SK-N-SH (cell line): ENCODE measurements at places on chromosomes 6 and 20. TPM values are rescaled to one million over a fixed set of nuclear protein-coding genes. Genes with fewer than 3 reads are reported as not detected.

Gene HLA-G
- not detected in 2 replicates for polyA plus RNA-seq

Gene VSX1
- polyA plus RNA-seq = not detected in 2 replicates

Gene KCNQ2
- 3.9 and 8.3 TPM in 2 replicates for polyA plus RNA-seq

Gene PPIL6
- polyA plus RNA-seq = 1.1 and 1.9 TPM in 2 replicates

Gene HMGCLL1
- polyA plus RNA-seq = 0.05 TPM in 1 of 2 replicates, not detected in the other

Gene BACH2
- polyA plus RNA-seq = 0.46 and 0.50 TPM in 2 replicates

GRCh38 chr6:137357263-137357947, 136.8 kb downstream of the OLIG3 start:
- DNase-seq = no peak

DNA sequence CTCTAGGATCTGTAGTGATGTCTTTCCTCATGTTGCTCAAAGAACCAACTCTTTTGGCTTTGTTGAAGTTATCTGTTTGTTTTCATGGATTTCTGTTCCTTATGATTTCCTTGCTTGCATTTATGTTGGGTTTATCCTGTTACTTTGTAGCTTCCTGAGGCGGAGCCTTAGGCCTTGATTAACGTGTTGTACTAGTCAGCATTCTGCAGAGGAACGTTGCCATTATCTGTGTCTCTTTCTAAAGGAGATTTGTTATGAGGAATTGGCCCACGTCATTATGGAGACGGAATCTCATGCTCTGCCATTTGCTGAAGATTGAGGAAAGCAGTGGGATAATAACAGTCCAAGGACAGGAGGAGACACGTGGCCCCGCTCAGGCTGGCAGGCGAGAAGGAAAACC, 29.9 kb downstream of the UCKL1 start:
- no peak for DNase-seq

GRCh38 chr6:167710363-167710920, 116.3 kb upstream of the AFDN start:
- DNase-seq = peak; percentile 18

DNA sequence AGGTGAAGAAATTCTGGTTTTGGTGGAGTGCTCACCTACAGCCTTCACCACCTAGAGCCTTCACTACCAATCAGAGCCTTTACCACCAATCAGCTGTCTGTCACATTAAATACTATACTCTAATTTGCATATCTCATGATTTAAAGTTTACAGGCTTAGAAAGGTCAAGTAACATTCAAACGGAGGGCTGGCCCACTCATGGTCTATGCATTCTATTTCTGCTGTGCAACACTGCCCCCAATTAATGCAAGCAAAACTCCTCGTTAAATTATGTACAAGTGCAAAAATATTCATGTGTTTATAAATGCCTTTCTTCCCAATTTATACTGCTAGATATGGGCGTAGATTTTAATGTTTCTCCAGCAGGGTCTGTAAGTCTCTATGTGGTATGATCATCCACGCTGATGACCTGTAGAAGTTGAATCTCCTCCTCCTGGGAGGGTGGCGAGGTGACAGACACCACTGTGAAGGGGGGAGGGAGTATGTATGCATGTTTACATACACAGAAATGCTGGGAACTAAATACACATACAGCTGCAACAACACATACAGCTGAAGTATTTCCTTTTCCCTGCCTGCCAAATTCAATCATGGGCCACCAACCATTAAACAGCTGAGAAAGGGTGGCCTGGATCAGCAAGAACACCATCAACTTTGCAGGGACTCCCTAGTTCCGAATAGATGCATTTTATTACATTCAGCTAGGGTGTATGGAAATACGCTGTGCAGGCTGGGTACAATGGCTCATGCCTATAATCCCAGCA, 13.1 kb downstream of the RRAGD start:
- no peak for DNase-seq

GRCh38 chr6:24749297-24749696, 25.4 kb upstream of the GMNN start:
- DNase-seq = no peak

DNA sequence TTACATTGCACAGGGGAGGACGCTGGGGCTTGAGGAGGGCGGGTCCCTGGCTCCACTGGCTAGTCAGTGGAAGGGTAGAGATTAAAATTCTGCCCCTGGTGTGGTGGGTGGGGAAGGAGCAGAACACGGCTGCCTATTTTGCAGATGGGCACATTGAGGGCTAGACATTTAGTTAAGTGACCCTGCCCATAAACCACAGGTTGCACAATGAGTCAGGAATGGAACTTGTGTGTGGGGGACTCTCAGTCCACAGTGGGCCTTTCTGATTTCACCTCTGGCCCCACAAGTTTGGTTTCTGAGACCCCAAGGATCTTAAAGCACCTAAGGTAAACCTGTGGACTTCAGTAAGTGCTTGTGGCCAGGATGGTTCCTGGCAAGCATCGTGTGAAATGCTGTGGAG, 22.0 kb upstream of the CCDC167 start:
- DNase-seq = no peak

DNA sequence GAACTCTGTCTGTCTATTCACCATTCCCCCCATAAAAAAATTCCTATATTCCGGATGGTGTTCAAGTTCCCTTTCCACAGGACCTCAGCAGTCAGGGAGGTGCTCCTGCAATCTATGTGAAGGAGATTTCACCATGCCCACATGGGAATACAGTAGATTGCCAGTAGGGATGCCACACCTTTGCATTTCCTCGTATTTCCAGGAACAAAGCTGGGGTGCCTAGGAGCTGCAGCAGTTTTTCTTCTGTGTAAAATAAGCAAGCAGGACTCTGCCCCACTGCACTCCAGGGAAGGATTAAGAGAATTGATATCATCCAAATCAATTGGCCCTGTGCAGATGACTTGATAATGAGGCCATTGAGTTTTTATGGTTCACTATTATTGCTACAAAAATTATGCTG, 7.4 kb upstream of the KIF16B start:
- no peak for DNase-seq

GRCh38 chr6:138162955-138163575, 1.3 kb downstream of the ARFGEF3 start:
- no peak for DNase-seq

DNA sequence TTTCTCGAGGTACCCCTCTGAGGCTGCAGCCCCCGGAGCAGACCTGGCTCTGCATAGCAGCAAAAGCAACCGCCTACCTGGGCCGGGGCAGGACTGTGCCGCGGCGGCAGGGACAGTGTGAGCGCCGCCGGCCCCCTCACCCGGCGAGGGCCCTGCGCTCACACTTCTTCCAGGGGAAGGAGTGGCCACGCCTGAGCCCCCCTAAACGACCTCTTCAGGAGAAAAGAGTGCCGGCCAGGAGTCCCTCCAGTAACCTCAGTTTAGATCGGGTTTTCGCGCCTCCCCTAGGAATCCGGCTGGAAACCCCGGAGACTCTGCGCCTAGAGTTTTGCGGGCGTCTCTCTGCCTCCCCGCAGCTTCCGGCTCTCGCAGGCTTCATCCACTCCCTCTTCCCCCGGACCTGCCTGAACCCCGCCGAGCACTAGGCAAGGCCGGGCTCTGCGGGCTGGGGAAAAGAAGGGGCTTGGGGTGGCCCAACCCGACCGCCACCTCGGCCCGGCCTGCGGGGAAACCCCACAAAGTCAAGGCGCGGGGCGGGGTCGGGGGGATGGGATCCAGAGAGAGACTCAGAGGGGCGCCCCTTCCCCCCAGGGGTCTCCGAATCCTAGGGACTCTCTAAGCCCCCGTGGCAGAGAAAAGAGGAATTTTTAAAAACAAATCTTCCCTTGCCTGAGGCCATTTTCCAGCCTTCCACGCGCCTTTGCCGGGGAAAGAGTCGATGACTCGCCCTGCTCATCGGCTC, 558 bp downstream of the LINC00237 start:
- peak; percentile 45 for DNase-seq

GRCh38 chr6:112325444-112325843, 21.7 kb upstream of the RFPL4B start:
- no peak for DNase-seq

GRCh38 chr6:132198896-132199295, 202.4 kb downstream of the MOXD1 start:
- DNase-seq = no peak

DNA sequence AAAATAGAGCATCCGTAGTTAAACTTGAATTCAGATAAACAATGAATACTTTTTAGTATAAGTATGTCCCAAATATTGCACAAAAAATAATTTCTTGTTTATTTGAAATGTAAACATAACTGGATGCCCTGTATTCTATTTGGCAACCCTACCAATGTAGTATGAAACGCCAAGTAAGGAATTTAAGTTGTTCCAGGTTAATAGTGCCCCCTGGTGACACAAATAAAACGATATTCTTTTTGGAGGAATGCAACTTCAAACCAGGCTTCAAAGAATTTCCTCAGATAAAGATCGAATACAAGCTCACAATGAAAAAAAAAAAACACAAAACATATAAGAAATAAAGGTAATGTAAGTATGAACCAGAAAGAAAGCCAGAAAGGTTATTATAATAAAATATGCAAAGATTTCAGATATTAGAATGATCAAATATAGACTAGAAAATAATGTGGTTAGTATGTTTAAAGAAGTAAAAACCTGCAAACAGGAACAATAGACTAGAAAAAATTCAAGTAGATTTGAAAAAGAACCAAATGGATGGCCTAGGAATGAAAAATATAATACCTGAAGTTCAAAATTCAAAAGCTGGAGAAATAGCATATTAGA, 18.4 kb upstream of the AKAP7 start:
- DNase-seq = peak; percentile 5

- DNase-seq = no peak
Measured at GRCh38 chr20:22626496-22626895, 42.1 kb upstream of the FOXA2 start.
